ENCODE measurements at places on chromosomes 4 and X.

DNA sequence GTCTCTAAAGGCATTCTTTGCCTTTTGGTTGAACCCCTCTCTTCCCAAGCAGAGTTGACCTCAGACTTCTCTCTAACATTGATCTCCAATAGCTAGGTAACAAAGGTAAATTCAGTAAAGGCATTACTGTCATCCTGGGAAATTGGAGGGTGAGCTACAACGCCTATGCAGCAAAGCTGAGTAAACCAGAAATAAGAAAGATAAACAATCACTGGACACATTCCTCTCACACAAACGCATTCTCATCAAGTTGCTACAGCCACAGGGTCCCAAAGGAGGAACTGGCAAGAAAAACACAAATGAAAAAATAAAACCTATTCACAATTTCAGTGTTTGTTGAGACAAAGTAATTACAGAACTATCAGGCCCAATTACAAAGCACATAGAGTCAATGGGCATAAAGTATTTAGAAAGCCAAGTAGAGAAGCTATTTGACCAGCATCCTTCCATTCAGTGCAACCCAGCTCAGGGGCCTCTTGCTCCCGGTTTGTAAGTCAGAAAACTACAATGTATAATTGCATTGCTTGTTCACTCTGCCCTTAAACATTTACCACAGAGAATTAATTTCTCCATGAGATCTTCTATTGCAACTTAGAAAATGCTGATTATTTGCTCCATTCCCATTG, 967.7 kb downstream of the PCDH7 start:
- no peak for DNase-seq

GRCh38 chr4:153090181-153090580, 114.1 kb upstream of the TRIM2 start:
- DNase-seq = no peak

DNA sequence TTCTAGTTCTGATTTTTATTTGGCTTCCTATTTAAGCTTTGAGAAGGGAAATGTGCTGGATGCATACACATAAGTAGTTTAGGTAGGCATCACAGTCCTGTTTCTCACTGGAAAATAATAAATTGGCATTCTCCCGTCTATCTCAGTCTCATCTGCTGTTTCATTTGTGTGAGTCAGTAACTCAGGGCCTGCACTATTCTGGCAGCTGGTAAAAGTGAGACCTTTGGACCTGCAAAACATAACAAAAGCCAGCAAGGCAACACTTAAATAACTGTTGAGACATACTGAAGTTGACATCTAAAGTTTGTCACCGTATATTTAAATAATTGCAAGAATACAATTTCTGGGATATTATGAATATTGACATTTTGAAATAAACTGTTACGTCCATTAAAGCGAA, 8.6 kb upstream of the UBQLN2 start:
- DNase-seq = no peak

GRCh38 chr4:833156-833555, 7.2 kb upstream of the CPLX1 start:
- DNase-seq = no peak

All from prostate gland (tissue), 2 donors.